Activated CD4-positive, alpha-beta memory T cell treated with anti-CD3 and anti-CD28 coated beads, Interleukin-2, amount 10 ng/mL, durations not matched to agents 7 days and 5 days (primary cell): ENCODE measurements at places on chromosomes 6 and 20. TPM values are rescaled to one million over a fixed set of nuclear protein-coding genes. Genes with fewer than 3 reads are reported as not detected.

EFCAB8 gene
- total RNA-seq, result 0.25 TPM

PPP1R3G gene
- total RNA-seq, result 0.10 TPM

DNA sequence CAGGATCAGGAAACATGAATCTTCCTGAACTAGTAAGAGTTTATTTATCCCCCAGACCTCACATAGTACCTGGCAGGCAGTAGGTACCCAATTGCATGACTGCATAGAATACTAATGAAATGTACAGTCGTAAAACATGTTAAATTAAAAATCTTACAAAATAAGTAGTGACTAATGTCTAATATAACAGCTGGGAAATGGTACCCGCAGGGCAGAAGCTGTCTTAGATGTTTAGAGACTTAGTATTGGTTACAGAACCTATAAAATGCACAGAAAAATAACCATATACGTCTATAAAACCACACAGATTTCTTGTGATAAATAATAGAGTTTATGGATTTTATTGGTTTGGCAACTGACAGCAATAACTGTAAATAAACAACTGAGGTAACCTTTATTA, 139.1 kb upstream of the GMDS start:
- no peak for DNase-seq
- no peak overlapping the region for H3K27ac ChIP-seq
- no peaks in the 10 kb centered on the region for H3K27me3 ChIP-seq
- H3K36me3 ChIP-seq, result no peaks in the 10 kb centered on the region

DNA sequence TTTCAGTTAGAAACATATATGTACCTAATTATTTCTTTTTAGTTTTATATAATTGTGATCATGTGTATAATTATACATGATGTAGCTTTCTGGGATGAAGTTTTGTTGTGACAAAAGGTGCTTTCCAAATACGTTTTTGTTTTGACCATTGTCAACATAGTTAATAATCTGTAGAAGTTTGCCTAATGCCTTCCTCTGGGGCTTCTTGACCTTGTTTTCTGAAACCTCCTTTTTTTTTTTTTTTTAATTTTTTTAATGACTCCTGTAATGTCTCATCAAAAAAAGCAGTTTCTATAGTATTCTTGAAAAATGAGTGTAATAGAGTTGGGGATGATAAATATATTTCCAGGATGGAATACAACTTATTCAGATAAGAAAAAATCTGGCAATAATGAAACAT, 434.7 kb upstream of the SOX4 start:
- no peak for DNase-seq
- no peaks in the 10 kb centered on the region for H3K36me3 ChIP-seq
- H3K27ac ChIP-seq, result no peak overlapping the region
- H3K4me1 ChIP-seq, result peaks cover 30% of the 10 kb centered on the region
- H3K27me3 ChIP-seq, result no peaks in the 10 kb centered on the region

GRCh38 chr20:9099372-9099771, 30.5 kb downstream of the PLCB4 start:
- H3K27ac ChIP-seq, result no peak overlapping the region
- no peaks in the 10 kb centered on the region for H3K36me3 ChIP-seq
- H3K27me3 ChIP-seq, result no peaks in the 10 kb centered on the region
- H3K4me3 ChIP-seq, result no peak overlapping the region

GRCh38 chr20:61300709-61301108, 48.6 kb downstream of the CDH4 start:
- H3K27me3 ChIP-seq, result no peaks in the 10 kb centered on the region
- DNase-seq, result no peak
- H3K36me3 ChIP-seq, result no peaks in the 10 kb centered on the region
- H3K4me1 ChIP-seq, result no peaks in the 10 kb centered on the region
- H3K27ac ChIP-seq, result no peak overlapping the region
- no peak overlapping the region for H3K4me3 ChIP-seq

DNA sequence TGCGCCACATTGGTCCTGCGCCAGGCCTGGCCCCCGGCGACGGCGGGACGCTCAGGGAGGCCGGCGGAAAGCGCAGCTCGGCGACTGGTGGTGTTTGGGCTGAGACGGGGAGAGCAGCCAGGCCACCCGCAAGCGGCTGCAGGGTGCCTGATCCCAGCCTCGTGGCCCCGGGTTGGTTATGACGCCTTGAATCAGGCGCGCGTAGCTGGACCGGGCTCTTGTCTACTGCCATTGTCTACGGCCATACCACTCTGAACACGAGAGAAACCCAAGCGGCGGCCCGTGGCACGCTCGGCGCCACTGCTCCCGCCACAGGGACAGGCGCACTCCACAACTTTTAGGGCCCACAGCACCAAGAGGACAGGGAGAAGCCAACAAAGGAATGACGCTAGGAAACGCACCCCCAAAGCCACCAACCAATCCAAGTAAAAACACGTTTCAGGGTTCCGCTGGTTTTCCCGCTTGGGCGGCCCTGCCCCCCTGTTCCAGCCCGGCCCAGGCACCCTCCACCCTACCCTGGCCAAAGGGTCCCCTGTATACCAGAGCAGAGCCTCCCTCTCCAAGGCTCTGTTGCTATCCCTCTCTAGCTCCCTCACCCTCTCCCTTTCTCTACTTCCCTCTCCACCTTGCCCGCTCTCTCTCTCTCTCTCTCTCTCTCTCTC, 1849.3 kb upstream of the DEFB115 start:
- H3K4me3 ChIP-seq, result peak overlapping the region; percentile 7
- no peak for DNase-seq
- H3K27me3 ChIP-seq, result peaks cover 22% of the 10 kb centered on the region
- H3K36me3 ChIP-seq, result peaks cover 7% of the 10 kb centered on the region

- H3K27ac ChIP-seq, result no peak overlapping the region
- peaks cover 13% of the 10 kb centered on the region for H3K27me3 ChIP-seq
- DNase-seq, result no peak
- no peak overlapping the region for H3K4me3 ChIP-seq
Observed at GRCh38 chr20:1534526-1534925, 23.0 kb downstream of the SIRPD start.

DNA sequence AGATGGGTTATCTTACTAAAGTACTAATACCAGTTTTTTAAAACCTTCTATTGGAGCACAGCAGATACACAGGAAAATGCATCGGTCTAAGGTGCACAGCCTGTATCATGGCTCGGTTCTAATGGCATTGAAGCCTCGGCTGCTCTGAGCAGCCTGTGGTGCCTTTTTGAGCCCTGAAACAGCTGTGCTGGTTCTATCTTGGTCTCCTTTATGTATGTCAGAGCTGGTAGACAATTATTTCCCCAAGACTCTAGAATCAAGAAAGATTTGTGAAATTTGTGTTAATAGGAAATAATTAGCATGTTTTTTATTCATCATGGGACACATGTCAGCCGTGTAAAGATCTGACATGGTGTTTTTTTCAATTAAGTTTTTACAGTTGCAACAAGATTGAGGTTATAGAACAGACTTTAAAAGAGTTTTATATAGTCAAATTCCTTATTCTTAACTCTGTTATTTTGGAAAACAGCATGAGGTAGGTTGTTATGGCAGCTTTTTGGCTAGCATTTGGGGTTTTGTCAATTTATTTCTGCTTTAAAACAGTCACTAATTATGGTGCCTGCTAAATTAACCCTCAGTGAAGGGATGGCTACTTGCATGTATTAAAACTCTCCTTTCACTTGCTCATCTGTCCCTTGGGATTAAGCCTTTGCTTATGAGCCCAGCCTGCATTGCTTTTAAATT, 40.3 kb upstream of the C20orf144 start:
- no peak overlapping the region for H3K4me3 ChIP-seq
- no peak overlapping the region for H3K27ac ChIP-seq
- H3K36me3 ChIP-seq, result peaks cover 34% of the 10 kb centered on the region
- no peak for DNase-seq
